ENCODE measurements at places on chromosomes 5 and 9.

- no peak for DNase-seq
Observed at GRCh38 chr5:204966-205670, 12.8 kb downstream of the CCDC127 start.

- no peak for DNase-seq
Observed at GRCh38 chr9:115169003-115169402, 51.0 kb upstream of the TNC start.

- DNase-seq, result no peak
Observed at GRCh38 chr9:113341712-113342410, 1.8 kb upstream of the WDR31 start.

- DNase-seq, result no peak
Observed at GRCh38 chr5:129078660-129079059, 15.9 kb upstream of the ISOC1 start.

- peak; percentile 85 for DNase-seq
Observed at GRCh38 chr9:116661037-116661954, 25.8 kb upstream of the TRIM32 start.

DNA sequence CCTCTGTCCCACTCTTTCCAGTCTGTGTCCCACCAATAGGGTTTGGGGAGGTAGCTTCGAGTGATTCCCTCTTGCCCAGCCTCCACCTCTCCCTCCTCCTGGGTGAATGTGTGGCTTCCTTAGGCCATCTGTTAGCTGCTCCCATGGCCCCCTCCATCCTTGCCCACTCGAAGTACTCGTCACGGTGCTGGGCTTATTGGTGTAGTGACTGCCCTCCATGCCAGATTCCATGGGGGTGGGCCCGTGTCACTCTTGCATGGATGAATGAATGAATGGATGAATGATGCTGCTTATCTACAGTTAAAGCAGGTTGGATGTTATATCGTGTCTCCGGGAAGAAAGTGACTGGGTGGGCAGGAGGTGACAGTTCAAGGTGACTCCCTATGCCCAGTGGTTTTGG is 19.1 kb downstream of the HMCN2 start:
- DNase-seq, result no peak

Data from eye (tissue), 1 donor.